ENCODE measurements at places on chromosomes 3 and 15.

- no peak for DNase-seq
Measured at GRCh38 chr3:67641451-67641850, 13.0 kb downstream of the SUCLG2 start.

GRCh38 chr3:161454615-161455014 lies 42.0 kb upstream of the OTOL1 start:
- no peak for DNase-seq

GRCh38 chr15:62809968-62810260 lies 232.6 kb upstream of the TPM1 start:
- DNase-seq = no peak

GRCh38 chr3:101266566-101266965 lies 53.8 kb downstream of the IMPG2 start:
- no peak for DNase-seq

GRCh38 chr3:54999159-54999558 lies 71.3 kb upstream of the LRTM1 start:
- no peak for DNase-seq

- DNase-seq = no peak
Measured at GRCh38 chr3:124854009-124854408, 33.2 kb downstream of the ITGB5 start.

GRCh38 chr3:18787441-18787840 lies 360.9 kb upstream of the KCNH8 start:
- no peak for DNase-seq
